Natural killer cell treated with Interleukin-12 subunit alpha and Interleukin-12 subunit beta and Interleukin-15 and Interleukin-18, amount 100 ng/mL, for 72 hours (primary cell): ENCODE measurements at places on chromosomes 16 and 17. TPM values are rescaled to one million over a fixed set of nuclear protein-coding genes. Genes with fewer than 3 reads are reported as not detected.

DNA sequence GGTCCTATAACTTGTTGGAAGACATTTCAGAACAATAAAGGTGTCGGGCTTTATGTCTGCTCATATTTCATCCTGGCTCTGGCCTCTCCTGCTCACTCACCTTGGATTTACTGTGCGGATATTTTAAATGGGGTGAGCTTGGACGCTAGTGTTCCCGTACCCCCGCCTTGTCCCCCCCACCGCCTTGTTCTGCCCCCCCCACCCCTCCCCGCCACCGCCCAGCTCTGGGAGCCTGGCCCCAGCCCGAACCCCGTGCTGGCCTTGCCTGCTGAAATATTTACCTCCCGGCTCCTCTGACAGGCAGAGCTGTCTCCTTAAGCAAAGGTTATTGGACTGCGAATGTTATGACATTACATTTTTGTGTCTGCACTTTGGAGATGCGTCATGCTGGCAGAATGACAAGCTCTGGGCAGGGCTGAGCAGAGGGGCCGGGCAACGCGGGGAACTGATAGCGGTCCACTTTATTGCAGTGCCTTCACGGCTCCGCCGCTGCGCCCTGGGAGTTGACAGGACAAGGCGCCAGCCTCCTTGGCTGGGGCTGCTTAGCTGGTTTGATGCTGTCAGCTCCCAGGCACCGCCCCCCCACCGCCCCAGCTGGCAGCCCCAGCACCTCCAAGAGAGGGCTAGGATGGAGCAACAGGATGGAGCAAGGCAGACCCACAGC is 222.5 kb upstream of the GSE1 start:
- no peaks in the 10 kb centered on the region for H3K36me3 ChIP-seq
- DNase-seq: peak; percentile 32
- H3K27ac ChIP-seq: no peak overlapping the region

GRCh38 chr17:21119247-21119918 is 7.4 kb upstream of the DHRS7B start:
- peaks cover 12% of the 10 kb centered on the region for H3K27me3 ChIP-seq
- no peak overlapping the region for H3K27ac ChIP-seq
- no peaks in the 10 kb centered on the region for H3K36me3 ChIP-seq
- peaks cover 5% of the 10 kb centered on the region for H3K4me1 ChIP-seq

The KRTAP16-1 gene
- not detected for total RNA-seq

The NACA2 gene
- not detected for total RNA-seq

DNA sequence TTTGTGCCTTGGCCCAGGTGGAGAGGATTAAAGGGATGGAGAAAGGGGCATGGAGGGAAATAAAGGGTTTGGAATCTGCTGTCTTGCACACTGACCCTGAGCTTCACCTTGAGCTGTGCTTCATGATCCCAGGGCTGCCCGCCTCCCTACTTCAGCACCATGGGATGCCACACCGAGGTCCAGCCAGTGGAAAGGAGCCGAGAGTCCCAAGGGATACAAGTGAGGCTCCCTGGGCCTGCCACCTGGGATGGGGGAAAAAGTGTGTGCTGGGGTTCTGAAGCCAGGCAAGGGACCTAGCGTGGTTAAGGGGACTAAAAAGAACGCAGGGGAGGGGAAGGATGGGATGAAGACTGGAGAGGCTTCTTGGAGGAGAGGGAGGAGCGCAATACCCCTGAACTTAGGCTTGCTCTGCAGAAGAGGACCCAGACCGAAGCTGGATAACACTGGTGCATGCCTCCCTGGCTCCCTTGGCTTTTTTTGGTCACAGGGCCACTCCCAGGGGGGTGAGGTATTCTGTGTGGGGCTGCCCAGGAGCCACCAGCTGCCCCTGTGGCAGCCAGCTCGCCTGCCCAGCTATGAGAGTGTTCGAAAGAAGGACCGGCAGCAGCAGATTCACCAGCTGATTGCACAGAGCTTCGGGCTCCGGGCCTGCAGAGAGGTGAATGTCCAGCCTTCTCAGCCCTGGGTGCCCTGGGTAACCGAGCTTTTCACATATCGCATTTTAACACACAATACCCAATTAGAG is 7.2 kb downstream of the MRPL27 start:
- peaks cover 4% of the 10 kb centered on the region for H3K36me3 ChIP-seq
- no peaks in the 10 kb centered on the region for H3K27me3 ChIP-seq
- no peak for DNase-seq
- H3K4me3 ChIP-seq: no peak overlapping the region

DNA sequence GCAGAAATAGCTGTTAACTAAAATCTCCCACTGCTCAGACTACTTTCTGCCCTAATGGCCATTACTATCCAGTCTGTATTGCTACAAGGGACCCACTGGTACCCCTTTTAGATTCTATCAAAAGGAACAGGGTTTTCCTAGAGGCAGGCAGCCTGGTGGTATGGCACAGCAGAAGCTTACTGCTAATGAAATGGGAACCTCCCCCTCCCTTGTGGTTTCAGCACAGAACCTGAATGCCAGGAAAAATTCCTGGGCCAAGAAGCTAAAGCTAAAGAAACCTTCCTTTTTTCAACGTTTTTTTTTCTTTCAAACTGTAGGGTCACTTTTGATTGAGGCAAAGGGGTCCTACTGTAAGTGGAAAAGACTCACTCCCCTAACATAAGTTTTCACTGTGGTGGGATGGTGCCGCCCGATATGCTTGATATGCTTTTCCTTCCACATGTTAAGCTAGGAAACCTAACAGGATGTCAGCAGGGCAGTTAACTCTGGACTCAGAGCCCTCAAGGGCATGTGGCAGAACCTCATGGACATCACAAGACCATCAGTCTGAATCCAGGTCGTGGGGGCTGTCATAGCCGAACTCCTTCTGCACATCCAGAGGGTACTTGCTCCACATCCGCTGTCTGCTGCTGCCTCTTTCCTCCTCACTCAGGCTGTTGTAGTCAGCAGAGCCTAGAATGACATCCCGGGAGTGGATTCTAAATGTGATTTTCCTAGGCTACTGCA is 9.8 kb downstream of the SLC7A6OS start:
- no peak overlapping the region for H3K4me3 ChIP-seq
- DNase-seq: no peak
- peaks cover 13% of the 10 kb centered on the region for H3K4me1 ChIP-seq
- no peaks in the 10 kb centered on the region for H3K27me3 ChIP-seq
- peaks cover 43% of the 10 kb centered on the region for H3K36me3 ChIP-seq

DNA sequence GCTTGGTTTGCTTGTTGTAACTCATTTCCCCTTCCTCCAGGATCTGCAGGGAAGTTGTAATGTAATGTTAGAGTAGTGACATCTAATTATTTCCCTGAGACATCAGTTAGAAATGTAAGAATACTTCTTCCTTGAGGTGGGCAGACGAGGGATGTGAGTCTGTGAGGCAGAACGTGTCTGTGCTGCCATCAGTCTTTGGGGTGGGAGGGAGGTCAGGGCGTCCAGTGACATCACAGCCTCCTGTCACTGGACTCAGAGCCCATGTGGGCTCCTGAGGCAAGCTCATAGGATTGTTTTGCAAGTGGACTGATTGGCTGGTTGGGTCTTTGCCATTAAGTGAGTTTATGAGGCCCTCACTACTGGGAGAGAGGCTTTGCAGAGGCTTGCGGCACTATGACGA is 188.8 kb downstream of the CCDC182 start:
- H3K27ac ChIP-seq: no peak overlapping the region
- no peaks in the 10 kb centered on the region for H3K27me3 ChIP-seq
- no peak for DNase-seq
- H3K4me3 ChIP-seq: no peak overlapping the region
- H3K36me3 ChIP-seq: no peaks in the 10 kb centered on the region

DNA sequence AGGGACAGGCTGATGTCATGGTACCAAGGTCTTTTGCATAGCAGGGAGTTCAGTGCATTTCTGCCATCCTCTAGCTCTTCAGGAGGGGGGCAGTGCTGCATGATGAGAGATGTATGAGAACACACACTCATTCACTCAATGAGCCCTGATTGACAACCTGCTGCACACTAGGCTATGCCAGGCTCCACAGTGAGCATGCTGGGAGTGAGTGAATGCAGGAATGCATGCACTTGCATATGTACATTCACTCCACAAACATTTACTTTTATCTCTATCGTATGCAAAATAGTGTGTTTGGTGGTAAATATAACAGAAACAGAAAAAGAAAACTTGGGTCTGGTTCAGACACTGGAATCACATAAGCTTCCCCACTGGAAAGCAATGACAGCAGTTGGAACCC is 374.1 kb upstream of the C16orf82 start:
- H3K36me3 ChIP-seq: no peaks in the 10 kb centered on the region
- DNase-seq: no peak
- H3K27ac ChIP-seq: no peak overlapping the region
- H3K4me1 ChIP-seq: no peaks in the 10 kb centered on the region
- H3K27me3 ChIP-seq: peaks cover 16% of the 10 kb centered on the region
- H3K4me3 ChIP-seq: no peak overlapping the region

The KRTAP2-1 gene
- total RNA-seq: not detected

GRCh38 chr17:63306855-63307254 is 139.3 kb downstream of the CYB561 start:
- no peak overlapping the region for H3K27ac ChIP-seq
- H3K36me3 ChIP-seq: peaks cover 18% of the 10 kb centered on the region
- no peaks in the 10 kb centered on the region for H3K27me3 ChIP-seq
- H3K4me3 ChIP-seq: no peak overlapping the region

GRCh38 chr17:37130984-37131446 is 182.3 kb downstream of the AATF start:
- H3K4me3 ChIP-seq: no peak overlapping the region
- no peaks in the 10 kb centered on the region for H3K27me3 ChIP-seq
- no peaks in the 10 kb centered on the region for H3K36me3 ChIP-seq
- H3K4me1 ChIP-seq: no peaks in the 10 kb centered on the region

GRCh38 chr16:87603684-87604633 is 1.7 kb downstream of the JPH3 start:
- DNase-seq: no peak
- no peak overlapping the region for H3K27ac ChIP-seq
- peaks cover 39% of the 10 kb centered on the region for H3K27me3 ChIP-seq
- H3K36me3 ChIP-seq: no peaks in the 10 kb centered on the region

- no peak overlapping the region for H3K4me3 ChIP-seq
- no peaks in the 10 kb centered on the region for H3K4me1 ChIP-seq
- H3K36me3 ChIP-seq: no peaks in the 10 kb centered on the region
- H3K27me3 ChIP-seq: peaks cover under 1% of the 10 kb centered on the region
- no peak for DNase-seq
These were observed 57.7 kb downstream of the SHISA9 start for GRCh38 chr16:12959072-12959471.

DNA sequence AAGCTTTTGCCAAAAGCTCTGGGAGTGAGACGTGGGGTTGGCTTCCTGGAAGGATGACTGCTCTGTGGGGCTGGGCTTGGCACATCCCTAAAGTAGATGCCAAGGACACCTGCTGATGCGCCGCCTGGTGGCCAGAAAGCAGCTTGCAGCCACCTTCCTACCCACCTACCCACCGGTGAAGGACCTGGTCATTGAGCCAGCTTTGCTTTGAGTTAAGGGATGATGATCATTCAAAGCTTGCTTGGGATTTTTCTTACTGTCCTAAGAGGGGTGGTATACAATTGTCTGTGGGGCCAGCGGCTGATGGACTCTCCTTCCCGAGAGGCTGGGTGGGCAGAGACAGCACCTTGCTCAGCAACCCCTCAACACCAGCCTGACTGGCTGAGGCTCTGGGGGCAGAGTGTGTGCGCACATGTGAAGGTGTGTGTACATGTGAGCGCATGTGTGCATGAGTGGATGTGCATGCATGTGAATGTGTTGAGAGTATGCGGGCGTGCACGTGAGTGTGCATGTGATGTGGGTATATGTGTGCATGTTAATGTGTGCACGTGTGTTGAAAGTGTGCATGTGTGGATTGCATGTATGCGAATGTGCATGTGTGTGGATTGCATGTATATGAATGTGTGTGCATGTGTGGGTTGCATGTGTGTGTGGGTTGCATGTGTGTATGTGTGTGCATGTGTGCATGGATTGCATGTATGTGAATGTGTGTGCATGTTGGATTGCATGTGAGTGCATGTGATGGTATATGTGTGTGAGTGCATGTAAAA is 18.6 kb downstream of the C1QTNF1 start:
- no peak overlapping the region for H3K4me3 ChIP-seq
- no peaks in the 10 kb centered on the region for H3K36me3 ChIP-seq

The SHISA9 gene
- total RNA-seq: 0.11 TPM

- no peak for DNase-seq
- H3K27ac ChIP-seq: no peak overlapping the region
- no peaks in the 10 kb centered on the region for H3K4me1 ChIP-seq
- H3K27me3 ChIP-seq: peaks cover 29% of the 10 kb centered on the region
- H3K36me3 ChIP-seq: no peaks in the 10 kb centered on the region
These were observed 26.7 kb upstream of the ITGA3 start for GRCh38 chr17:50029185-50029584.

The CACNA1H gene
- total RNA-seq: 0.31 TPM
